GM23248 (cell line): ENCODE measurements at places on chromosomes 3 and 15. TPM values are rescaled to one million over a fixed set of nuclear protein-coding genes. Genes with fewer than 3 reads are reported as not detected.

UROC1 gene
- not detected in 2 replicates for total RNA-seq

CD96 gene
- not detected in 2 replicates for total RNA-seq

HESX1 gene
- not detected in 2 replicates for total RNA-seq

TICRR gene
- 2.3 and 2.4 TPM in 2 replicates for total RNA-seq

SEMA3G gene
- total RNA-seq: not detected in 2 replicates

TEX55 gene
- total RNA-seq: not detected in 2 replicates

PIGZ gene
- 3.9 and 5.7 TPM in 2 replicates for total RNA-seq

ALDH1A2 gene
- total RNA-seq: 0.11 TPM in 1 of 2 replicates, not detected in the other

GOLGA6L7 gene
- total RNA-seq: not detected in 2 replicates

DNA sequence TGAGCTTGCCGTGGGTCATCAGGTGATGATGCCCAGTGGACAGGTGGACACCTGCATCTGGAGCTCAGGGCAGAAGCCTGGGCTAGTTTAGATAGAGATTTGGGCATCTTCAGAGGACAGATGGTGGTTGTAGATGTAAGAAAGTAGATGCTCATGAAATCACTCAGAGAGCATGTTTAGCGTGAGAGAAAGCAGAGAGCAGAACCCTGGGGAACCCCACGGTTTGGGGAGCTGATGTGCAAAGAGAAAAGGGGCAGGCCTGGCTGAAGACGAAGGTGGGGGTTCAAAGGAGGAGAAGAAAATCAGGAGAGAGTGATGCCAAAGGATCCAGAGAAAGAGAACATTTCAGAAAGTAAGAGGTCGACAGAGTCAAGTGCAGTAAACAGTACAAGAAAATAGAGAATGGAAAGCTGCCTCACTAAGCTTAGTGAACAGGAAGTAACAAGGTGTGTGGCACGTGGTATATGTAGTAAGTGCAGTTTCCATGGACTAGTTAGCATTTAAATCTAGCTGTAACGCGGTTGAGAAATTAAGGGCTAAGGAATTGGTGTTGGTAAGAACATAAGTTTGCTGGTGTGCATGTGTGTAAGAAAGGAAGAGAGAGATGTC lies 13.5 kb downstream of the TIGIT start:
- DNase-seq: no peak
- no peaks in the 10 kb centered on the region for H3K36me3 ChIP-seq
- H3K4me1 ChIP-seq: no peaks in the 10 kb centered on the region
- H3K4me3 ChIP-seq: no peak overlapping the region
- H3K27ac ChIP-seq: no peak overlapping the region
- no peaks in the 10 kb centered on the region for H3K27me3 ChIP-seq

GRCh38 chr3:51977446-51978142 lies 2.7 kb downstream of the ABHD14A start:
- no peak overlapping the region for H3K4me3 ChIP-seq
- DNase-seq: no peak
- H3K4me1 ChIP-seq: peaks cover 19% of the 10 kb centered on the region
- no peaks in the 10 kb centered on the region for H3K27me3 ChIP-seq
- H3K36me3 ChIP-seq: no peaks in the 10 kb centered on the region
- H3K27ac ChIP-seq: no peak overlapping the region

- DNase-seq: no peak
- no peaks in the 10 kb centered on the region for H3K4me1 ChIP-seq
- no peak overlapping the region for H3K4me3 ChIP-seq
- H3K27me3 ChIP-seq: no peaks in the 10 kb centered on the region
- H3K36me3 ChIP-seq: no peaks in the 10 kb centered on the region
- H3K27ac ChIP-seq: no peak overlapping the region
Measured at GRCh38 chr3:88618021-88618645, 468.4 kb downstream of the C3orf38 start.

GRCh38 chr15:63727542-63727941 lies 106.2 kb downstream of the HERC1 start:
- H3K36me3 ChIP-seq: peaks cover 27% of the 10 kb centered on the region
- H3K27ac ChIP-seq: no peak overlapping the region
- DNase-seq: no peak
- no peaks in the 10 kb centered on the region for H3K27me3 ChIP-seq

DNA sequence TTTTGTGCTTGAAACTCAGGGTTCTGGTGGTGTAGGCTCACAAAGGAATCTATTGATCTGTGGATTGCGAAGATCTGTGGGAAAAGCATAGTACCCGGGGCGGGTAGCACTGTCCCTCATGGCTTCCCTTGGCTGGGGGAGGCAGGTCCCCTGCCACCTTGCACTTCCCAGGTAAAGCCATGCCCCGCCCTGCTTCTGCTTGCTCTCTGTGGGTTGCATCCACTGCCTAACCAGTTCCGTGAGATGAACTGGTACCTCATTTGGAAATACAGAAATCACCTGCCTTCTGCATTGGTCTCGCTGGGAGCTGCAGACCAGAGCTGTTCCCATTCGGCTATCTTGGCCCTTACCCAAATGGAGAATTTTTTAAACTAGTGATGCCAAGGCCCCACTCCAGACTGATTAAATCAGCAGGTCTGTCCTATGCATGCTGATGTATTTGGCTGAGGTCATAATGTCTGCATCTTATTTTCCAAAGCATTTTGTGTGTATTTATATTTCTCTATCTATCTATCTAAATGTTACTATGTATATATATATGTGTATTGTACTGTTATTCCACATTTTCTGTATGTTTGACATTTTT lies 65.5 kb upstream of the SLC7A14 start:
- H3K4me1 ChIP-seq: no peaks in the 10 kb centered on the region
- no peak for DNase-seq
- no peak overlapping the region for H3K4me3 ChIP-seq
- H3K27ac ChIP-seq: no peak overlapping the region
- H3K36me3 ChIP-seq: no peaks in the 10 kb centered on the region

GRCh38 chr3:32136703-32137102 lies 30.3 kb downstream of the GPD1L start:
- no peaks in the 10 kb centered on the region for H3K36me3 ChIP-seq
- H3K4me3 ChIP-seq: no peak overlapping the region
- no peaks in the 10 kb centered on the region for H3K4me1 ChIP-seq
- no peak for DNase-seq

DNA sequence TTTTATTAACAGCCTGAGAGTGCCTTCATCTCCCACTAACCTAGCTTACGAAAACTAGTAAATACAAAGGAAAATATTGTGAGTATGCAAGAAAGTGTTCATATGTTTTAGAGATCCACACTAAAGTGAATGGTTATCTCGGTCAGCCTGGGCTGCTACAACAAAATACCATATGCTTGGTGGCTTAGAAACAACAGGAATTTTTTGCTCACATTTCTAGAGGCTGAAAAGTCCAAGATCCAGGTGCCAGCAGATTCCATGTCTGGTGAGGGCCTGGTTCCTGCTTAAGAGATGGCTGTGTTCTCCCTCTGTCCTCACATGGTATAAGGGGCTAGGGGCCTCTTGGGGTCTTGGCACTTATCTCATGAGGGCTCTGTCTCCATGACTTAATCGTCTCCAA lies 20.5 kb upstream of the SLC30A4 start:
- no peak overlapping the region for H3K27ac ChIP-seq
- no peak for DNase-seq
- no peaks in the 10 kb centered on the region for H3K4me1 ChIP-seq
- H3K36me3 ChIP-seq: no peaks in the 10 kb centered on the region
- H3K4me3 ChIP-seq: no peak overlapping the region
- peaks cover 32% of the 10 kb centered on the region for H3K27me3 ChIP-seq

DNA sequence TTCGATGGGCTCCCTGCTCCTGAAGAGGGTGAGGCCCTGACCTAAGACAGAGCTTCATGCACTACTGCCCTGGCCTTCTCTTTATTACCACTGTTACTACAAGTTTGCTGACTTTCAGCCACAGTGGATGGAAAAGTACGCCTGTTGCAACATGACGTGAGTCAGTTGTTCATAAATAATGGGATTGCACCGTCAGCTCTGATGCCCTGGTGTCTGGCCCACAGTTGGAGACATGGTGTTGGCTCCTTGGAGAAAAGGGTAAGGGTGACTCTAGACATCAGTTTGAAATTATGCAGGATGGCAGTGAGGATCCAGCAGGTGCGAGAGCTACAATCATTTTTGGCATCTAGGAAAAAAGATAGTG lies 5.5 kb downstream of the PAQR5 start:
- no peaks in the 10 kb centered on the region for H3K27me3 ChIP-seq
- DNase-seq: peak; percentile 96
- H3K36me3 ChIP-seq: no peaks in the 10 kb centered on the region
- peak overlapping the region; percentile 86 for H3K27ac ChIP-seq

DNA sequence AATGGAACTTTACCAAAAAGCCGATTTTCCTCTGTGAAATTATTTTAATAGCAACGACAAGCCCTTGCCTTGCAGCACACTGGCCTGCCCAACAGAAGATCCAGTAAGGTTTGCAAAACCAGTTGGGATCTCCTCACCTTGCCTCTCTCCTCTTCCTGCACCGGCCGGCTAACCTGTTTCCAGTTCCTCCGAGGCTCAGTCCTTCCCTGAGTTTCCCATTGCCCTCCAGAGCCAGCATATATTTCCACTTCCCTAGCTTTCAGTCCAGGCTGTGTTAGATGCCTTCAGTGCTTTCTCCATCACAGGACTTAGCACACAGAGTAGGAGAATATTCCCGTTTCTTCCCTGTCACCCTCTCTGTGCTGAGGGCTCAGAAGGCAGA lies 60.3 kb downstream of the NOX5 start:
- DNase-seq: no peak
- no peaks in the 10 kb centered on the region for H3K36me3 ChIP-seq
- H3K27ac ChIP-seq: no peak overlapping the region
- H3K4me1 ChIP-seq: no peaks in the 10 kb centered on the region

- H3K36me3 ChIP-seq: no peaks in the 10 kb centered on the region
- no peak overlapping the region for H3K4me3 ChIP-seq
- H3K27ac ChIP-seq: no peak overlapping the region
- no peaks in the 10 kb centered on the region; the same call in 1 of the 2 replicates for H3K4me1 ChIP-seq
- no peak for DNase-seq
- no peaks in the 10 kb centered on the region for H3K27me3 ChIP-seq
Measured at GRCh38 chr15:79373113-79373512, 59.0 kb upstream of the MINAR1 start.

DNA sequence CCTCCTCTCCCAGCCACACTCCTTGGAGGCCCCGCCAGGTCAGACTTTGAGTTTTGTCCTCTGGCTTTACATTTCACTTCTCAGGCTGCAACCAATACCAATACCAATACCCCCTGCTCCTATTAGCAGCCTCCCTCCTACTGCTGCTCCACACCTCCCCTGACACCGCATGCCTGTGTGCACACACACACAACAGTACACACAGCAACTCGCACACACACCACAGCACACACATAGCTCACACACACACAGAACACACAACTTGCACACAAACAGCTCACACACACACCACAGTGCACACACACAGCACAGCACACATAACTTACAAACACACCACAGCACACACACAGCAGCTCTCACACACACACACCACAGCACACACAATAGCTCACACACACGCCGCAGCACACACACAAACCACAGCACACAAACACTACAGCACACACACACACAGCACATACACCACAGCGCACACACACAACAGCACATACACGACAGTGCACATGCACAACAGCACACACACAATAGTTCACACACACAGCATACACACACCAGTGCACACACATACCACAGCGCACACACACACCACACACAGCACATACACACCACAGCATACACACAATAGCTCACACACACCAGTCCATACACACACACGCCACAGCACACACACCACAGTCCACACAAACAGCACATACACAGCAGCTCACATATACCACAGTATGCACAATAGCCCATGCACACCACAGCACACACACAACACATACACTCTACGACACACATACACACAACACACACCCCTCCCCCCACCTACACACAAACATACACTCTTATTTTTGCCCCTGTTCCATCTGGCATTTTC lies 204.7 kb downstream of the UACA start:
- peaks cover 42% of the 10 kb centered on the region for H3K27me3 ChIP-seq
- peaks cover 6% of the 10 kb centered on the region for H3K4me1 ChIP-seq
- no peaks in the 10 kb centered on the region for H3K36me3 ChIP-seq
- no peak for DNase-seq
- no peak overlapping the region for H3K27ac ChIP-seq

GRCh38 chr3:51916418-51916817 lies 13.3 kb upstream of the IQCF1 start:
- peak; percentile 6 for DNase-seq
- H3K4me1 ChIP-seq: no peaks in the 10 kb centered on the region
- no peaks in the 10 kb centered on the region for H3K36me3 ChIP-seq
- no peak overlapping the region for H3K27ac ChIP-seq
- H3K4me3 ChIP-seq: no peak overlapping the region

GRCh38 chr3:8080464-8080863 lies 421.2 kb upstream of the LMCD1 start:
- no peaks in the 10 kb centered on the region for H3K27me3 ChIP-seq
- H3K36me3 ChIP-seq: no peaks in the 10 kb centered on the region
- H3K27ac ChIP-seq: no peak overlapping the region
- no peak for DNase-seq

- no peak overlapping the region for H3K4me3 ChIP-seq
- H3K4me1 ChIP-seq: no peaks in the 10 kb centered on the region
- H3K27ac ChIP-seq: no peak overlapping the region
- H3K27me3 ChIP-seq: no peaks in the 10 kb centered on the region
Measured at GRCh38 chr3:23726811-23727548, 78.8 kb upstream of the UBE2E1 start.

GRCh38 chr3:69675786-69676530 lies 63.3 kb upstream of the MITF start:
- DNase-seq: no peak

DNA sequence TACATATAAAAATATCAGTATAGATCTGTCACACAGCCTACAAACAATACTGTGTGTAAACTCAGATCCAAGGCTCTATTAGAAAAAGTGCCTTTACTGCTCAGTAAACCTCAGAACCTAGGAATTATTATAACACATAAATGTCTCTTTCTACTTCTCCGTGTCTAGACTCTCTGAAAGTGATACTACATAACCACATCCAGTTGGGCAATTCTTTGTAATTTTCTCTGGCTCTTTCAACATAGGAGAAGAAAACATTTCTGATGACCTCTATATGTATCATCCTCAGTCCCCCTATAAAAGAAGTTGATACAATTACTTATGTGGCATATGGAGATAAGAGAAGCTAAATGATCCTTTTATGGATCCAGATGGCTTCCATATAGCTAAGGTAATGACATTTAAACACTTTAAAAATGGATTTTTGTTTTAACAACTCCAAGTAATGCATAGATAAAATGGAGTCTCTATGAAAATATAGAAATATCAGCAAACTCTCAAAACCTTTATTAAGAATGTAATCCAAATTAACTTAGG lies 104.5 kb downstream of the LSAMP start:
- peak overlapping the region; percentile 69 for H3K27ac ChIP-seq
- H3K27me3 ChIP-seq: no peaks in the 10 kb centered on the region
- DNase-seq: peak; percentile 75
- 0 out of 2 replicates have a peak overlapping the region, but pooled peaks have one; percentile 5 for H3K4me3 ChIP-seq
- peaks cover 19% of the 10 kb centered on the region for H3K4me1 ChIP-seq

DNA sequence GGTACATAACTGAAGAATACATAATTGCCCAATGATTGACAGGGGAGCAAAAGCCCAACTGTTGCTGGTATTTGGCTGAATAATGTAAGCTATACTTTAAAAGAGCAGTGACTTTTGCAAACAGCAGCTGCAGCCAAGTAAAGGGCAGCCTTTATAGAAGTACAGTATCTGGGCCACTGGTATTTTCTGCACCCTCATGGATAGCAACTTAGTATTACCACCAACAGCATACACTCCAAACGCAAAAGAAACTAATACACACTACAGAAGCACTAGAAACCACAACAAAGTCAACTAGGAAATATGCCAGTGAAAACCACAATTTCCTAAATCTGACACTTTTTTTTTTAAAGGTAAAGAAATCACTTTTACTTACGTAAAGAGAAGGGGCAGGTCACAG lies 206.1 kb downstream of the TIGIT start:
- DNase-seq: no peak
- no peak overlapping the region for H3K27ac ChIP-seq
- H3K27me3 ChIP-seq: no peaks in the 10 kb centered on the region
- H3K4me3 ChIP-seq: no peak overlapping the region
- H3K36me3 ChIP-seq: no peaks in the 10 kb centered on the region
- H3K4me1 ChIP-seq: peaks cover 56% of the 10 kb centered on the region
